ENCODE measurements at places on chromosomes 2 and 18.

GRCh38 chr2:149849591-149849990, 262.0 kb upstream of the MMADHC start:
- H3K4me3 ChIP-seq: no peak overlapping the region
- H3K27me3 ChIP-seq: no peaks in the 10 kb centered on the region
- no peaks in the 10 kb centered on the region for H3K4me1 ChIP-seq
- no peak for DNase-seq
- H3K27ac ChIP-seq: no peak overlapping the region

DNA sequence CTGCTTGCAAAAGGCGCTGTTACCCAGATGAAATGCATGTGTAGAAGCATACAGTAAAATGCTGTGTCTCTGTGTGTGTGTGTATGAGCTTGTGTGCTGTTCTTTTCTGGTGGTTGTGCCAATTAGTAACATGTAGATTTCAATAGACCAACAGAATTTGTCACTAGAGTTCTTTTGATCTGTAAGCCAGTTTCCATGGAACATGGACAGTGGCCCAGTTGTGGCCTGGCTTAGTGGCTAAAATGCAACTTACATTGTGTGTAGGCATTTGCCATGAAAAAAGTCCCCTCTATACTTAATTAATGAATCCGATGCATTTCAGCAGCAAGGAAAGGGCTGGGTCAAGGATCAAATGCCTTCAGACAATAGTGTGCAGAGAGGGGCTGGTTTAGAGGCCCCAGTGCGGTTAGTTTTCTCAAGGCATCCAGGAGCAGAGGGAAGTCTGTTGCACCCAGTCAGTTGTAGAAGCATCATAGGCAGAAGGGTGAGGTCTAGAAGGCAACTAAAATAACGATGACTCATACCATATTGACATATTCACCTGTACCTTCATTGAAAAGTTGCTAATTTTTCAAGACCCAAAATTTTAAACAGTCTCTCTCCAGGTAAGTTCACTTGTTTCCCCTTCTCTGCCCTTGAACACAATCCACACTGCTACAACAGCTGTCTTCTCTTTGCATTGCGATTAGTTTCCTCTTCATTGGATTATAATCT, 366.9 kb upstream of the SPRED2 start:
- H3K4me1 ChIP-seq: no peaks in the 10 kb centered on the region
- no peaks in the 10 kb centered on the region for H3K36me3 ChIP-seq
- no peaks in the 10 kb centered on the region for H3K27me3 ChIP-seq
- H3K27ac ChIP-seq: no peak overlapping the region

DNA sequence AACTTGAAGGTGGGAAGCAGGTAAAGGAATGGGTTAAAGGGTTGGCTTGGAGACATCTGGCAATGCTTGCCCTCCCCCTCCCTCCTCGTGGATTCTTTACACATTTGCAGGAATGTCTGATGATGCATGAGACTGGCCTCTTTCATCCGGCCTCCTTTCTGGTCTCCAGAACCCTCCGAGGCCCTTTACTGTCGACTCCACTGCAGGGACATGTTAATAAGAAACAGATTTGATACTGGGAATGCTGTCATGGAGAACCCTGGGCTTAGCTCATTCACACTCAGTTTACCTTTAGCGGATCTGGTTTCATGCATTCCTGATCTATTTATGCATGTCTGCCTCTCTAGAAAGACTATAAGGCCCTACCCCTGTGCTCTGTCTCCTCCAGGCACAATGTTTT, 238.7 kb downstream of the TGIF1 start:
- H3K4me1 ChIP-seq: no peaks in the 10 kb centered on the region
- no peaks in the 10 kb centered on the region for H3K36me3 ChIP-seq
- H3K4me3 ChIP-seq: no peak overlapping the region
- H3K27ac ChIP-seq: no peak overlapping the region
- DNase-seq: no peak
- H3K27me3 ChIP-seq: no peaks in the 10 kb centered on the region

GRCh38 chr18:7844418-7844817, 277.3 kb downstream of the PTPRM start:
- H3K4me1 ChIP-seq: peaks cover 7% of the 10 kb centered on the region
- H3K36me3 ChIP-seq: no peaks in the 10 kb centered on the region
- H3K27me3 ChIP-seq: no peaks in the 10 kb centered on the region
- no peak overlapping the region for H3K4me3 ChIP-seq
- DNase-seq: no peak
- H3K27ac ChIP-seq: no peak overlapping the region

DNA sequence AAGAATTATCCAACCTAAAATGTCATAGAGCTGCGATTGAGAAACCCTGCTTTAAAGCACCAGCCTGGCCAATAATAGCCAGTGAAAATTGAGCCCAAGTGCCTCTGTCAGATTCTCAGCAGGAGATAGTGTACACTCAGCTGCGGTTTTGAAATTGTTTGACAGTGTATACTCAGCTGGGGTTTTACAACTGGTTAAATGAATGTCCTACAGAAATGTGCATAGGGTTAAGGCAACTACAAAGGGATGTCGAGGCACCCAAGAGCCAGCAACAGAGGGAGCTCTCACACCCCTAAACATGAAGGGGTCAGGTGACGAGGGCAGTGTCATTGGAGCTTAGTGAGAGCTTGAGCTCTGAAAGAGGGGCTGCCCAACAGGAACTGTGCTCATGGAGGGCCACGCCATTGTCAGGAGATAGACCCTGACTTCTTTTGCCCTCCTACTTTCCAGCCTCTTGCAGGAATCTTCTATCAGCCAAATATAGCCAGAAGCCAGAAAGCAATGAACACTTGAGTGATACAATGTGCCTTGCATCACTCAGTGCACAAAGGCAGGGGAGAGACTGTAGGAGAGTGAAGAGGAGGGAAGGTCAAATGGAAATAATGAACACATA, 15.1 kb downstream of the ACTG2 start:
- H3K4me3 ChIP-seq: no peak overlapping the region
- H3K27me3 ChIP-seq: no peaks in the 10 kb centered on the region
- H3K4me1 ChIP-seq: no peaks in the 10 kb centered on the region
- DNase-seq: no peak

DNA sequence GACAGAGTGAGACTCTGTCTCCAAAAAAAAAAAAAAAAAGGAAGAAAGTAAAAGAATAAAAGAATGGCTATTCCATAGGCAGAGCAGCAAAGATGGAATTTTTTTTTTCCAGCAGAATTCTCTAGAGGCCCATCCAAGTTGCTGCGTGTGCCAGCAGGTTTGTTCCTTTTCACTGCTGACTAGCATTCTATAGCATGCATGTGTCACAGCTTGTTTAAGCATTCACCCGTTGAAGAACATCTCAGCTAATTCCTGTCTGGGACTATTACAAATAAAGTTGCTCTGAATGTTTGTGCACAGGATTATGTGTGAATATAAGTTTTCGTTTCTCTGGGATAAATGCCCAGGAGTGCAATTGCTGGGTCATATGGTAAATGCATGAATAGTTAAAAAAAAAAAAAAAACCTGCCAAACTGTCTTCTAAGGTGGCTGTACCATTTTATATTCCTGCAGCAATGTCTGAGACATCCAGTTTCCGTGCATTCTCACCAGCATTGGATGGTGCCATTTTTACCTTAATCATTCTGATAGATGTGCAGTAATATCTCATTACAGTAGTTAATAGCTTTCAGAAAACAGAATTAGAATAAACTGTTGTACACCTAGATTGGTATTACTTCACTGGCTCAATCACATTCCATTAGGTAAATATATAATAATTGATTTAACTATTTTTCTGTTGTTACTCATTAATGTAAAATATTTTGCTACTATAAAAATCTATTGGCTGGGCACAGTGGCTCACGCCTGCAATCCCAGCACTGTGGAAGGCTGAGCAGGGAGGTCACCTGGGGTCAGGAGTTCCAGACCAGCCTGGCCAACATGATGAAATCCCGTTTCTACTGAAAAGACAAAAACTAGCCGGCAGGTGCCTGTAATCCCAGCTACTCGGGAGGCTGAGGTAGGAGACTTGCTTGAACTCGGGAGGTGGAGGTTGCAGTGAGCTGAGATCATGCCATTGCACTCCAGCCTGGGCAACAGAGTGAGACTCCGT, 47.5 kb upstream of the ASAP2 start:
- H3K4me3 ChIP-seq: no peak overlapping the region
- no peaks in the 10 kb centered on the region for H3K4me1 ChIP-seq
- H3K27me3 ChIP-seq: no peaks in the 10 kb centered on the region
- H3K27ac ChIP-seq: no peak overlapping the region

DNA sequence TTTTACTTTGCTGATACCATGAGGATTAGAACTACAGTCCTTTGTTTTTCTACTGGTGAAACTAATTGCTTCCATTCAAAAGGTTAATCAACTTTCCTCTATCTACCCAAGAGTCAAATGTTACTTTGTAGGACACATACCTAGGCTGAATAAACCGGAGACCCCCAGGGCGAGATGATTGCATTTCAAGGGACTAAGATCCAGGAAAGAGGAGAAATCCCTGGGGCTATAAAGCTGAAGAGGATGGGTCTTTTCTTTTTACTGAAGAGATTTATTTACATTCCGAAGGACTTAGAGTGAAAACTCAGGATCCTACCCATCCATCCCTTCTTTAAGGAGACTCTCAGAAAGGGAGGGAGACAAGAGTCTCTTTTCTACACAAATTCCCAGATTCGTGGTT, 331.9 kb downstream of the CDH19 start:
- no peaks in the 10 kb centered on the region for H3K36me3 ChIP-seq
- H3K4me1 ChIP-seq: no peaks in the 10 kb centered on the region
- no peak for DNase-seq
- H3K27me3 ChIP-seq: no peaks in the 10 kb centered on the region
- H3K4me3 ChIP-seq: no peak overlapping the region

DNA sequence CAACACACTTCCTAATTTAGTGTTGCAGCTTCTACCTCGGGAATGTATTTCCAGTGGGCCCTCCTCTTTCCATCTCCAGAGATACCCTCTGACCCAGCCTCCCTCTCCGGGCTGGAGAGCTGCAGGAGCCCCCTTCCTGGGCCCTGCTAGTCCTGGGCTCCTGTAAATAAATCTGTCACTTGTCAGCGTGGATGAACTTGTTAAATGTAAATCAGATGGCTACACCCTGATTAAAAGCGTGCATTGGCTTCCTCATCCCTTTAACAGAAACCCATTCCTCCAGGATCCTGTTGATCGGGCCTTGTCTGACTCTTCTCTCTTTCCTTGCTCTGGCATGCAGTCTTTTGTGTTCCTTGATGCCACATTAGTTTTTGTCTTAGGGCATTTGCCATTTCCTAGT, 2.4 kb downstream of the ZNF236 start:
- H3K27ac ChIP-seq: no peak overlapping the region
- no peak overlapping the region for H3K4me3 ChIP-seq
- H3K4me1 ChIP-seq: peaks cover 18% of the 10 kb centered on the region
- H3K27me3 ChIP-seq: no peaks in the 10 kb centered on the region
- no peak for DNase-seq
- no peaks in the 10 kb centered on the region for H3K36me3 ChIP-seq

- no peaks in the 10 kb centered on the region for H3K4me1 ChIP-seq
- H3K4me3 ChIP-seq: no peak overlapping the region
- H3K36me3 ChIP-seq: no peaks in the 10 kb centered on the region
- no peak for DNase-seq
- H3K27ac ChIP-seq: no peak overlapping the region
Observed at GRCh38 chr2:38017836-38018235, 58.1 kb downstream of the CYP1B1 start.

DNA sequence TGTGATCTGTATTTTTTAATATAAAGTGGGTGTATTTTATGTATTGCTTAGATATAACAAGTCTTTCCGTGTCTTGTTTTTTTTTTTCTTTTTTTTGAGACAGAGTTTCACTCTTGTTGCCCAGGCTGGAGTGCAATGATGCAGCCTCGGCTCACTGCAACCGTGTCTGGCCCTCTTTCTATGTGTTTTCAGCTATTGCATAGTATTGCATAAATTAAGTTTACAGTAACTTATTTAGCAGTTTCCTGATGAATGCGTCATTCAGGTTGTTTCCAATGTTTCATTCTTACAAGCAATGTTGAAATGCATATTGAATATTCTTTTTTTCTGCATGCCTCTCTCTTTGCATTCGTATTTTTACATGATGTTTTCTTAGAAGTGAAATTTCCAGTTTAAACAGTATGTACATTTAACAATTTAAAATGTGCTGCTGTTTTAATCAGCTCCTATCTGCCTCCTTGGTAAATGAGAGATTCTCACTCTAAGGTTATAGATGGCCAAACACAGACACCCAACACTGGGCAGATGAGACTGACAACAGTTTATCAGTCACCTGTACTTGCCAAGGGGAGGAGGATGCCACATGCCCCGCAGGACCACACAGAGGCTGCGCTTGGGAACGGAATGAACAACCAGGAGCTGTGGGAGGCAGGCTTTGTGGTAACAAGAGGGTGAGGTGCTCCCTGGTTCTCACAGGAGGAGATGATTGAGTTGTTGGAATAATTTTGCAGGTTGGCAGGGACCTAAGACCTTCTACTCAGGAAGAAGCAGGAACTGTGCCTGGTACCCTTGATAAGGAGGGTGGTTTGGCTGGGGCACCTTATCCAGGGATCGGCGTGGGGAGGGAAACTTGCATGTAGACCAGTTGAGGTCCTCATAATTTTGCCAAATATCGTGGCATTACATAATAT, 7.5 kb downstream of the SLC9A4 start:
- no peaks in the 10 kb centered on the region for H3K36me3 ChIP-seq
- DNase-seq: no peak
- H3K27me3 ChIP-seq: no peaks in the 10 kb centered on the region
- no peak overlapping the region for H3K4me3 ChIP-seq
- no peak overlapping the region for H3K27ac ChIP-seq
- H3K4me1 ChIP-seq: no peaks in the 10 kb centered on the region

DNA sequence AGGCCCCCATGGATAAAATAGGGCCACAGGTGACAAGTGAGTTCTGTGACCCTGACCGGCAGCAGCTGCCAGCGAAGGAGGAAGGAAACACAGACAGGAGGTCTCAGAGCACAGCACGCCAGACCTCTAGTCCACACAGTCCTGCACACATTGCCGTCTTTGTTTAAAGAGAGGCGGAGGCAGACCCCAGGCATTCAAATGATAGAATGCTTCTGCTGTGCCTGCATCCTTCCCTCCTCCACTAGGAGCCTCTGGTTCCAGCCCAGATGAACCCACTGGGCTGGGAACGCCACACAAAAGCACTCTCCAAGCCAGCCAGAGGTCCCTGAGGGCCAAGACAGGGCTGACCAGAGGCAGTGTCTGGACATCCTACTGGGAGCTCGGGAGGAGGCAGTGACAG, 118.7 kb downstream of the KLHL29 start:
- H3K4me1 ChIP-seq: no peaks in the 10 kb centered on the region
- H3K27me3 ChIP-seq: no peaks in the 10 kb centered on the region
- H3K4me3 ChIP-seq: no peak overlapping the region
- DNase-seq: no peak
- no peaks in the 10 kb centered on the region for H3K36me3 ChIP-seq
- no peak overlapping the region for H3K27ac ChIP-seq

GRCh38 chr2:145108959-145109710, 589.2 kb upstream of the ZEB2 start:
- no peak overlapping the region for H3K4me3 ChIP-seq
- H3K27ac ChIP-seq: no peak overlapping the region
- H3K4me1 ChIP-seq: no peaks in the 10 kb centered on the region
- no peaks in the 10 kb centered on the region for H3K27me3 ChIP-seq
- no peak for DNase-seq
- no peaks in the 10 kb centered on the region for H3K36me3 ChIP-seq

DNA sequence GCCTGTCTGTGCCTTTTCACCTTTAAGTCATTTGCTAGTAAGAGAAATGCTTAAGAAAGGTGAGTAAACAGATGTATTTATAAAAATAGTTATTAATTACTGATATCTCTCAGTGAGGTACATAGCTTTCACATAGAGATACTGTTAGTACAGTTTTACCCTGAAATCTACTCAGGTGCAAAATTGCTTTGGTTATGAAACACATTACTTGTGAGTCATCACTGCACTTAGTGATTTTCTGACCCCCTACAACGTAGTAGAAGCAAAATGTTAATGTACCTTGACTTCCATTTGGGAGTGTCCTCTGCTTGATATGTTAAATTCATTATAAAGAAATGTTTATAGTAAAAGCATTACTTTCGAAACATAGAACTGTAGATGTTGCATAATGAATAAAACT, 6.5 kb downstream of the GLS start:
- H3K4me1 ChIP-seq: peaks cover 55% of the 10 kb centered on the region
- H3K27me3 ChIP-seq: no peaks in the 10 kb centered on the region
- no peak overlapping the region for H3K27ac ChIP-seq
- DNase-seq: no peak
